ENCODE measurements at places on chromosomes 2 and 18.

DNA sequence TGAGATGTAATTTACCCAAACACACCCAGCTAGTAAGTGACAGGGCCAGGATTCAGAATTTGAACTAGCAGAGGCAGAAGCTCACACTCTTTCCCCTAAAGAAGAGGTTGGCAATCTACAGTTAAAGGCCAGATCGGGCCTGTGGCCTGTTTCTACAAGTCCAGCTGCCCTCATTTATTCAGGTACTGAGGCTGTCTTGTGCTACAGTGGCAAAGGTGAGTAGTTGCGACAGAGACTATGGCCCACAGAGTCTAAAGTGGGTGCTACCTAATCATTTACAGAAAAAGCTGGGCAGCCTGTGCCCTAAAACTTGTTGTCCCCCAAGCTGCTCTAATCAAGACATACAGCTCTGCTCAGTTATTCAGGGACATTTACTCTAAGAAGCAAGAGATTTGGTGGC lies 86.8 kb downstream of the RTN4 start:
- DNase-seq, result no peak

DNA sequence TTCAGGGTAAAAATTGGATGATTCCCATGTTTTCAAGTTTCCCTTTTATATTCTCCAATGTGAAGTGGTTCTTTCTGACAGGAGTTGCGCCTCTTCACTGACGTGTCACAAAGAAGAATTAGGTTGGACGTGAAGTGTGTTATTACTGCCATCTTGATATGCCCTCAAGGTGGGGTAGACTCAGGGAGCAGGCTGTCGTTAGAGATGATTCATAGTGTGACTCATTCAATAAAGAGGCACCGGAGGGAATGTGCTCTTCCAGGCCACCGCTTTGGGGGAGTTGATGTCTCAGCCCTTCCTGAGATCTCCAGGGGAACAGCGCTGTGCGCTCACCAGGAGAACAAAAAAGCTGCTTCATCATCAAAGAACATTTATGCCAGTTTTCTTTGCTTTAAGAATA lies 3.6 kb upstream of the DGKD start:
- no peak for DNase-seq

DNA sequence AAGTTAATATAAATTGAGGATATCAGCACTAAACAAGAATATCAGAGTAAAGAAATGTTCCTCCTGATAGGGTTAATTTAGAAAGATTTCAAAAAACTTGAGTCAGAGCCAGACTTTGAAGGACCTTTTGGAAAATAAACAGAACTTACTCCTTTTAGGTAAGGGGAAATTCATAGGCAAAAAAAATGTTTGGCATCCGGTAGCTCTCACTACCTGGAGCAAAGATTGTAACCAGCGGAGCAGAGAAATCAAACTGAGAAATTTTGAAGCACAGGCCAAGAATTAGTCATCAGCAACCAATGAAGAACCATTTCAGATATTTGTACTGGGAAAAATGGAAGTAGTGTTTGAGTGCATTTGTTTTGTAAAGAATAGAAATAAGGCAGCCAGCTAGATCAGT lies 113.0 kb downstream of the ICA1L start:
- no peak for DNase-seq

DNA sequence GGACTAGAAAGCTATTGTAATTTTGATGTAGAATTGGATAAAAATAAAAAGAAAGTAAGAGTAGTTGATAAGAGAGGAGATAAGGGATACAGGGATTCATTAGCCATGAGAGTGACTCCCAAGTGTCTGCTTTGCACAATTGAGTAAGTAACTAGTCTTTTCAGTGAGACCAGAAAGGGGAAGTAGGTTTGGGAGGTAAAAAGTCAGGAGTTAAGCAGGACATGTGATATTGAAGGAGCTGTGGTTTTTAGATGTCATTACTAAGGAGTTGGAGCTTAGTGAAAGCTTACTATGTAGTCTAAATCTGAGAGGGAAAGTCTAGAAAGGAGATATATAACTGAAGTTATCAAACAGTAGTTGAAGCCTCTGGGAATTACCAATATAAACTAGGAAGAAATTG lies 93.4 kb downstream of the SLC5A7 start:
- no peak for DNase-seq

DNA sequence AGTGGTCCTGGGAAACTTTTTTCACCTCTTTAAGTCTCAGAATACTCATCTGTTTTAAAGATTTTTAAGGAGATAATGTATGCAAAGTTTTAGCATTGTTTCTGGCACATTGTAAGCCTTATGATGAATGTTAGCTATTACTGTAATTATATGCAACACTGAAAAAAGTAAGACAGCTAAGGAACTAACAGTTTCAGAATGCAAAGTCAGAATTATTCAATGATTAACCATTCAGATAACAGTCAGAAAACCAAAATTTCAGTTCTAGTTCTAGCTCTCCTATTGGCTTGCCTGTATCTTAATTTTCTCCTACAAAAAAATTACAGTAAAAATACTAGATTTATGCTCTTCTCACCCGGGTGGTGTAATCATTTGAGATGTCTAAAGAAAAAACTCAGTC lies 101.1 kb downstream of the SLC4A10 start:
- DNase-seq, result no peak

Data from GM12892 (cell line).